ENCODE measurements at places on chromosomes 2 and 18. TPM values are rescaled to one million over a fixed set of nuclear protein-coding genes. Genes with fewer than 3 reads are reported as not detected.

GRCh38 chr2:182365855-182366254 lies 61.0 kb downstream of the PDE1A start:
- DNase-seq, result no peak

DNA sequence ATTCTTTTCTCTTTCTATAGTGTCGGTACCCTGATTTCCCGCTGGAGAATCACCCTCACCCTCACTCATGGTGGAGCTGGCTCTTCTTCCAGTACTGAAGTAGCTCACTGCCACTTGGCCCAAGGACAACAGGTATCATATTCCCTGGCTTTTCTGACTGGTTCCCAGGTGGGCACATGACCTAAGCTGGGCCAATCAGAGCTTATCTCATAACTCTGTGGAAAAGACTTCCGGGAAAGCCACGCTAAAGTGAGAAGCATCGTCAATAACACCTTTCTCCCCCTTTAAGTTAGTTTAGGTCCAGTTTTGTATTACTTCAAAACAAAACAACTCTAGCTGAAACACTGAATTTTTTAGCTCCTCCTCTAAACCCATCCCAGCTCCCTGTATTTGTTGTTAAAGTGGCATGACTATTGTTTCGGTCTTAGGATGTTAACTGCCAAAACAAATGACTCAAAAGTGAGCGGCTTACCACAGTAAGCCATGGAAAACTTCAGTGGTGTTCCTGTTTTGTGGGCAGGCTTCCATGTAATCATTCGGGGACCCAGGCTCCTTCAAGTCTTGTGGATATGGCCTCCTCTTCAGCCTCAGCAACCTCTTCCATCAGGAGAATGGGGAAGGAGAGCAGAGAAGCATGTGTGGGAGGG lies 137.4 kb upstream of the DLX2 start:
- DNase-seq, result no peak

The NRP2 gene
- 6.0 TPM for total RNA-seq

GRCh38 chr2:28927469-28927868 lies 33.0 kb downstream of the WDR43 start:
- no peak for DNase-seq

DNA sequence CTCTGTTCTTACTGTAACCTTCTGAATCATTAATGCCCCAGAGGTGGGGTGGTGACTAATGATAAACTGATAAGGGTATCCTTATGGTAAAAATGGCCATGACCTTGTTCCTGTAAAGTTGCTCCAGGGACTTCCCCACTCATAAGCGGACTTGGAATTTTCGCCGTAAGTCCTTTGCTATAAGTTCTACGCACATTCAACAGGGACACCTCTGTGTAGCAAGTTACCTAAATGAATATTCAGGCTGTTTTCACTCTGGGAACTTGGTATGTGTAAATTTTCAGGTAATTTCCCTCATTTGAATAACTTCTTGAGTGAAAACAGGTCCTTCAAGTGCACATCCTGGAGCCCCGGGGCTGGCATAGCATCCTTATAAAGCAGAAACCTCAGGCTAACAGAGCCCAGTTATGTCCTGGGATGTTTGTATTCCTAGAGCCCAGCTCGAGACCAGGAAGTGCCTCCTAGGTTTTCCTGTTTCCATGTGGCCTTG lies 9.4 kb upstream of the AGFG1 start:
- DNase-seq, result no peak

The NOSTRIN gene
- total RNA-seq, result 10.9 TPM

DNA sequence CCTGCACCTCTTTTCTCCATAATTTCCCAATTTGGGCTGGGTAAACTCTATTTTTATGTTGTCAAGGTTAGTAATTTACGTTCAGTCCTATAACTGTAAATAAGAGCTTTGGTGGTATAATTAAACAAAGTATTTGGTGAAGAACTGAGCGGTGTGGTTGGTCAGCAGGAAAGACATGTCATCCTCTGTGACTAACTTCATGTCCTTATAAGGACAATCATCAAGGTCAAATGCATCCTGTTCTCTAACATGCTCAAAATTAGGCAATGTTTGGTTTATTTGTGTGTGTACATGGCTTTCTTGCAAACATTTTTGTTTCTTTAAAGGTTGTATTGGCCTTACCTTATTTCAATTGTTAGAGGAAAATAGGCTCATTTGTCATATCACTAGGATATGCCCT lies 121.5 kb upstream of the NABP1 start:
- DNase-seq, result no peak

The CNGA3 gene
- total RNA-seq, result not detected

GRCh38 chr2:177885828-177886466 lies 186.6 kb downstream of the PDE11A start:
- DNase-seq, result no peak

GRCh38 chr18:74528913-74529312 lies 5.4 kb upstream of the CNDP1 start:
- no peak for DNase-seq

DNA sequence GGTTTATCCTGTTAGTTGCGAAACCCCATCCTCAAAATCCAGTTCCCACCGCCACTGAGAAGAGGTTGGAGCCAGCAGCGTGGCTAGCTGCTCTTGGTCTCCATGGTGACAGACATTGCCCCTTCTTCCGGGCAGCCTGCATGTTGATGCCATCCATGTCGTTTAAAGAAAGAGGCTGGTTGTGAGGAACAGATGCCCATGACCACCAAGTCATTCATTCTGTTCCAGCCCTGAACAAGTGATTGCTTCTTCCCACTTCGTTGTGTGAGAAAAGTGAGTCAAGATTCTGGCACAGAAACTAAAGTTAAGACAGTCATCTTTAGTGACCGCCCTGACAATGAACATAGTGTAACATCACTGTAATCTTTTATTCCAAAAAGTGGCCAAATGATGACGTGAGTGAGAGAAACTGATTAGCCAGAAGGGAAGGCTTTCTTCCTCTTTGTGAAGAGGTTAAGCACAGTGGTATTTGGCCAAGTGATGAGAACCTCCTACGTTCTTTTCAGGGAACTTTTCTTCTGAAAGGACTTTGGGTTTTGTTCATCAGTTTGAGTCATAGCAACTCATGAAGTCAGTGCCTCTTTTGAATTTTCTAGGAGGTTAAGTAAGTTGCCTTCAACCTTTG lies 272.5 kb downstream of the GALR1 start:
- DNase-seq, result no peak

The ANKRD53 gene
- not detected for total RNA-seq

DNA sequence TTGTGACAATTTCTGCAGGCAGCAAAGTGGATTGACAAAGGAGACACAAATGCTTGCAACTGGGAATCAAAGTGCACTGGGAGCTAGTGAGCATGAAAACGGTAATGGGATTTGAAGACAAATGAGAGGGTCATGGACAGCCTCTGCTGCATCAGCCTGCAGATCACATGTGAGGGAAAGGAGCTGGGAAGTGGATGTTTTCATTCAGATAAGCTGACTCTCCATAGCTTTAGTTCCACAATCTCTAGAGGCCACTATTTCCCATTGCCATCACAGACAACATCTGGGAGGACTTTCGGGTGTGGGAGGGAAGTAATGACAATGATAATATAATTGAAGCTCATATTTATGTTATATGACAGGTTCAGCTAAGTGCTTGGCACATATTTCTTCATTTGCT lies 28.4 kb downstream of the ADCYAP1 start:
- DNase-seq, result no peak

- no peak for DNase-seq
Measured at GRCh38 chr2:20544153-20544747, 97.4 kb downstream of the RHOB start.

The VWC2L gene
- total RNA-seq, result not detected

- DNase-seq, result no peak
Measured at GRCh38 chr2:235968155-235968554, 200.0 kb downstream of the GBX2 start.

- peak; percentile 74 for DNase-seq
Measured at GRCh38 chr2:205947621-205948495, 138.1 kb downstream of the INO80D start.

- no peak for DNase-seq
Measured at GRCh38 chr2:129178356-129178755, 801.1 kb upstream of the RAB6C start.

The ABCG8 gene
- not detected for total RNA-seq

DNA sequence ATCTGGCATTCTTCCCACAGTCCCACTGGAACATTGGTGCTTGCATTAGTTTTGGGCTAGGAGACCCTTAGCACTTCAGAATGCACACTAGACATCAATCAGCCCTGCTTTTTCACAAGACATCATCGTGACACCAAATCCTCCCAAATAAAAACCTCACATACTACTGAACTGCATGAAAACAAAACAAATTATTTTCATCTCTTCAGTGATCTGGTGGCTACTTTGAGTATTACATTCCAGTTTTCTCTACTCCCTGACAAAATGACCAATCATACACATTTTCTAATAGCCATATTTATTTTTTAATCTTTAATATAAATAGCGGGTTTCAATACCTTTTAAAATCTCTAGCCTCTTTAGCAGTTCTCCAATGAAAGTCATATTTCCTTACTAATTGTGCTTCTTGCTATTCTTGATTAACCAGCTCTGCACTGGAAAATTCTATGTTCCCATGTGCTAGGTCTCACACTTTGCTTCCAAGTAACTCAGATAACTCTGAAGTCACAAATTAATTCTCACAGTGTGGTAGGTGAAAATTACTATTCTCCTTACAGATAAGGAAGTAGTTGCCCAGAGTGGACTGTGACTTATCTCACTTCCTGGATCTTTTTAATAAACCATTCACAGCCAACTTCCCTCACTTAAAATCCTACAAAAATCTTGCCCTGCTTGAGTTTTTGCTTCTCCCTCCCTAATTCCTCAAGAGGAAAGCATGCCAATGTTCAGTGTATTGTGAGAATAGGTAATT lies 82.5 kb upstream of the EPB41L3 start:
- no peak for DNase-seq

DNA sequence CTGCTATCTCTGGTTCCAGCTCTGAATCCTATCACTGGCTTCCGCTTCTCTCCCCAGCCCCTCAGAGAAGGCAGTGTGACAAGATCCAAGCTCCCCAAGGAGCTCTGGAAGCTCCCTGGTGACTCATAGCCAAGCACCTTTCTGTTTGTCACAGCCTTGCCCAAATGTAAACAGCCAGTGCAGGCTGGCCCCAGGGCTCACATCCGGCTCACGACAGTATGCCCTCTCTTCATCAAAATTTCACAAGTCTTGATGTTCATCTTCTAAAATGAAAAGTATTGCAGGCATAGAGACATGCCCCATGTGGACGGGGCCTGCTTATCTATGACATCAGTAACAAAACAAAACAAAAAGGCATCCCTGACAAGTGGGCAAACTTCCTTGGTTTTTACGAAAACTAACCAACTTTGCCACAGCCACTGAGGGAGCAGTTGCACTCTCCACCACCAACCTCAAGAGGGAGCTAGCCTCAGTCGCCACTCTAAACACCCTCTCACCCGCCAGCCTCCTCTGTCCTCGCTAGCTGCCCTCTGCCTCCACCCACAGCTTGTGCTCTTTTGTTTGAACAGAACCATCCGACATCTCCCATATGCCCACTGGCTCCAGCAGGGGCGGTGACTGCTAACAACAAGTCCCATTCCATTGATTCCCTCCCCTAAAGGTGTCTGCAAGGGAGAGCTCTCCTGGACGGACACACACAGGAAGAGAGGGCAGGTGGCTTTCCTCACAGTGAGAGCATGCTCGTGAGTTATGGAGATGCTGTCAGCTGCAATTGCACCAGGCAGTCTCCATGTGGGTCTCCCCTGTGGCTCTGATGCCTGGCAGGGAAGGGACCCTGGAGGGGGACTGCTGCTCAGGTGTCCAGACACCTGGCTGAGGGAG lies 71.0 kb upstream of the DAPL1 start:
- DNase-seq, result no peak

The CNDP1 gene
- 0.21 TPM for total RNA-seq

DNA sequence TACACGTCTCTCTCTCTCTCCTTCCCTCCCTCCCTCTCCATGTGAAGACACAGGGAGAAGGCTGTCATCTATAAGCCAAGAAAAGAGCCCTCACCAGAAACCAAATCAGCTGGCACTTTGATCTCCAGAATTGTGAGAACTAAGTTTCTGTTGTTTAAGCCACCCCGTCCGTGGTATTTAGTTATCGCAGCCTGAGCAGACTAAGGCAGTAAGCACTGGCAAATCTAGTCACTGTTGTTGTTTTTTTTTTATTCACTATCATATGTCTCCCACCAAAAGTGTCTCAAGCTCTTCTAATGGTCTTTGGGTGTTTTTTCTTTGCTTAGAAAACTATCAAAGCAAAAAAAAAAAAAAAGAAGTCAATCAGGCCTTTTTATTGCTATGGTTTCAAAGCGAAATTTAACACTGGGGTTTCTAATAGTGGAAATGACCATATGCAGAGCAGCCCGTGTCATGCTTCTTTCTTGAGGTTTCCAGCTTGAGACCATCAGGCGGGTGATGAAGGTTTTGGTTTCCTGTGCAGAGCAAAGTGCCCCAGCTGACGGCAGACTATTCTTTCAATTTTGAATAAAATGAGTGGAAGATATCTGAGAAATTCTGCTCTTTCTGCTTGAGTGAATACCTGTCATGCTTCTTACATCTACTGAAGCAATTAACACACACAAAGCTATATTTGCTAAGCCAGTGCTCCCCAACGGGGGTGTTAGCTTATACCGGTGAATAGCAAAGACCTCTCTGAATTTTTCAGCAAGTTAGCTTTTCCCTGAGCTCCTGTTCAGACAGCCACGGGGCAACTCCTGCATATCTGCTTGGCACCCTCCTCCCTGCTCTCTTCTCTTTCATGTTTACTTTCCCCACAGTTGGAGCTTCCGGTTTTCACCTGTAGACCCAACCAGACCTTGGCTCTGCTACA lies 394.1 kb upstream of the ATP5MC3 start:
- DNase-seq, result no peak

- DNase-seq, result no peak
Measured at GRCh38 chr2:29393676-29394075, 278.5 kb downstream of the CLIP4 start.

The DYSF gene
- total RNA-seq, result 5.0 TPM

The NBEAL1 gene
- 34.1 TPM for total RNA-seq

The IL36B gene
- total RNA-seq, result 2.9 TPM

Measured in suprapubic skin (tissue), 4 donors.